NCI-H748 treated with DMSO at 0.1 percent for 48 hours (cell line): ENCODE measurements at places on chromosomes 6 and 20.

GRCh38 chr20:53079261-53079691 is 107.1 kb downstream of the TSHZ2 start:
- no peak for DNase-seq

DNA sequence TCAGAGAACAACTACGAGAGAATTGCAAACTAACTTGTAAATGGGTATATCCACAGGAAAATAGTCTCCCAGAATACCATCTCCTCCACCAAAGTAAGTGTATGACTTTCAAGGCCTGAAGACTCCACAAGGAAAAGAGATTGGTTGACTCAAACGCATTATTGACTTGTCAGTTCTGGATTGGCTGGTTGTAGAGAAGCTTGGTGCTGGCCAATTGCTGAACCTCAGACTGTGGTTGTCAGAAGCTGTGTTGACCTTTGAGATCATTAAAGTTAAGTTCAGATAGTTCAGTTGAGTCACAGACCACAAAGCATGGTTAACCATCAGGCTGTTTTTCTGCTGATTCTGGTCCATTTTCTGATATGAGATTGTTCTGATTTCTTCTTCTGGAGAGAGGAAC is 388.3 kb downstream of the BMP2 start:
- no peak for DNase-seq

DNA sequence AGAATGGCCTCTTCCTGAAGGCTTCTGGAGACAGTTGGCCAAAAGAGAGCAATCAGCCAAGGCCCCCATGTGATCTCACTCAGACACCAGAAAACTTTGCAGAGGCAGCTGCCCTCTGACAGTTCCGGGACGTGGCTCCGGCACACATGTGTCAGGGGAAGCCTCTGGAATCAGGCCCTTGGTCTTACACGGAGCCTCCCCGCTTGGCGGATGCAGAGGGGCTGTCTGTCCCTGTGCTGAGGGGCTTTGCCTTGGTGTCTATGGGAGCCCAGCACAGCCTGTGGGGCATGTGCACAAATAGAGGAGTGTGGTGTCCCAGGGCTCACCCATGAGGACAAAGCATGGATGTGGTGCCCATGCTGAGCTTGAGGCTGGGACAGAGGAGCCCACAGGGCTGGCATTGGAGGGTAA is 13.8 kb downstream of the SIGLEC1 start:
- DNase-seq = no peak

DNA sequence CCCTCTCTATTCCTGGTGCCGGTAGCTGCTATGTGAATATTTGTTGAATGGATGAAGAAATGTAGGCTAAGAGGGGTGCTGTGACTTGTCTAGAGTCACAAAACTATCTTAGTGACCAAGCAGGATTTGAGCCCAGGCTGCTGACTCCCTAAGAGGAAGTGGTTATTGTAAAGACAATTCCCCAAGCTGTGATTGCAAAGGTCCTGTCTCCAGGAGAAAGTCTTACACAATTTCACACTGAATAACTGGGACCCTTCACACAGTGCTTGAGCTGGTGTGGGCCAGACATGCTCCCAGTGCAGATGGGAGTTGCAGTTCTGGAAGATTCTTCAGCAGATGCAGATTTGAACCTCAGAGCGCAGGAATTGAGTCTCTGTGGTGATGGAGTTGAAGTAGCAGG is 38.1 kb downstream of the IYD start:
- DNase-seq = no peak

- DNase-seq = no peak
Measured at GRCh38 chr6:139249395-139249794, 42.4 kb downstream of the TXLNB start.

GRCh38 chr6:149405823-149406765 is 6.0 kb downstream of the SUMO4 start:
- DNase-seq = no peak

DNA sequence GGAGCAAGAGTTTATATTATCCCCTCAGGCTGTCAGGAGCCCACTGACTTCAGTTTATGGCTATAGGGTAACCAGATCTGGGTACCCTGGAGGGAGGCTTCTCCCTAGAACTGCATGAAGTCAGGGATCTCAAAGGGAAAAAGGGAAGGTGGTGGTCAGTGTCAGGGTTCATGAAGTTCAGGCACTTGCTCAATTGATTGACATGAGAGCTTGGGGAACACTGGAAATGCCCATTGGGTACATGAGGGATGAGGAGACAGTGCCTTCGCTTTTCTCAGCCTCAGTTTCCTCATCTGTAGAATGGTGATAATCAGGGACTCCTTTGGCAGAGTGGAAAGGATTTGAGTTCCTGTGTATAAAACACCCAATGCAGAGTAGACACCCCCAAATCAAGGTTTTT is 22.6 kb downstream of the SIRPA start:
- DNase-seq = no peak

DNA sequence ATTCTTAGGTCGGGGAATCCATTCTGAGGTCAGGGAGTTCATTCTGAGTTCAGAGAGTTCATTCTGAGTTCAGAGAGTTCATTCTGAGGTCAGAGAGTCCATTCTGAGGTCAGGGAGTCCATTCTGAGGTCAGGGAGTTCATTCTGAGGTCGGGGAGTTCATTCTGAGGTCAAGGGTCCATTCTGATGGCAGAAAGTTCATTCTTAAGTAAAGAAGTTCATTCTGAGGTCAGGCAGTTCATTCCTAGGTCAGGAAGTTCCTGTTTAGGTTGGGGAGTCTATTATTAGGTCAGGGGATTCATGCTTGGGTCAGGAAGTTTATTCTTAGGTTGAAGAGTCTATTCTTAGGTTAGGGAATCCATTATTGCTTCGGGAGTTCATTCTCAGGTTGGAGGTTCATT is 16.5 kb upstream of the NXT1 start:
- no peak for DNase-seq

DNA sequence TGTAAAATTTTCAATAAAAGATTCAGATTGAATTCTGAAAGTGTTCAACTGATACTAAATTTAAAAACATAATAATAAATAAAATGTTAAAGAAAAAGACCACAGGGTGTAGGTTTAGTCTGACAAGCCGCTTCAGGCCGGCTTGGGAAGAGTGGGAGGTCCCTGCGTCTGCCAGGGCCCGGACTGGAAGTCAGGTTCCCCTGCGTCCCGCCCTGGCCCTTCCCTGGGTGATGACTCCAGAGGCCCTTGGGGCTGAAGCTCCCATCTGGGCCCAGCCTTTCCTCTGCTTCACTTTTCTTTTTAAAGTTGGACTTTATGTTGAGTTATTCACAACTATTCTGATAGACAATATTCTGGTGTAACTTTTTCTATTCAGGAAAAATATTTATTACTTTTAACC is 93.3 kb downstream of the SMOC2 start:
- DNase-seq = no peak

- DNase-seq = no peak
Measured at GRCh38 chr6:46338131-46338530, 153.1 kb downstream of the RCAN2 start.

DNA sequence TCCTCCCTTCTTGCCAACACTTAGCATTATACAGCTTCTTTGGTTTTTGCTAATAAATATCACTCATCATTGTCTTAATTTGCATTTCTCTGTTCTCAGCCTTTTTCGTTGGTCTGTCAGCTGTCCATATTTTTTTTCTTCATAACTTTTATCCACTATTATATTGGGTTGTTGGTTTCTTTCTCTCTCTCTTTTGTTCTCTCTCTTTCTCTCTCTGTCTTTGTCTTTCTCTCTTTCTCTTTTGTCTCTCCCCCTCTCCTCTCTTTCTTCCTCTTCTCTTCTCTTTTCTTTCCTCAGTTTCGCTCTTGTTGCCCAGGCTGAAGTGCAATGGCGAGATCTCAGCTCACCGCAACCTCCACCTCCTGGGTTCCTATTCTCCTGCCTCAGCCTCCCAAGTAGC is 36.5 kb downstream of the JARID2 start:
- no peak for DNase-seq

DNA sequence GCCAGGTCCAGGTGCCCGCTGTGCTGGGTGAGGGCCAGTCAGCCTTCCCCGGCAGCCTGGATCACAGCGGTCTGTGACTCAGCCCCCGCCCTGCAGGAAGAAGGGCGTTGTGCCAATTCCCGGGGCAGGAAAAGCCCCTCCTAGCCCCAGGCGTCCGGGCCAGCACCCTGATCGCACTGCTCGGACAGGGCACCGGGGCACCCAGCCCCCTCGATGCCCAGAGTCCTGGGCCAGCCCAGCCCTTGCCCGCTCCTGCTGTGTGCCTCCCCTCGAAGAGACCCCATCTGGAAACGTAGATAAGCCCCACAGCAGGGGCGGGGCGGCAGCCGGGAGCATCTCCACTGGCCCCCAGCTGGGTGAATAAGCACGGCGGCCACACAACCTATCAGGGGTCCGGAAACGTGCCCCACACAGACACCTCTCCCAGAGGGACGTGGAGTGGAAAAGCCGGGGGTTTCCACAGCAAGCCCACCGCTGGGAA is 9.9 kb downstream of the LAMA5 start:
- DNase-seq = no peak

DNA sequence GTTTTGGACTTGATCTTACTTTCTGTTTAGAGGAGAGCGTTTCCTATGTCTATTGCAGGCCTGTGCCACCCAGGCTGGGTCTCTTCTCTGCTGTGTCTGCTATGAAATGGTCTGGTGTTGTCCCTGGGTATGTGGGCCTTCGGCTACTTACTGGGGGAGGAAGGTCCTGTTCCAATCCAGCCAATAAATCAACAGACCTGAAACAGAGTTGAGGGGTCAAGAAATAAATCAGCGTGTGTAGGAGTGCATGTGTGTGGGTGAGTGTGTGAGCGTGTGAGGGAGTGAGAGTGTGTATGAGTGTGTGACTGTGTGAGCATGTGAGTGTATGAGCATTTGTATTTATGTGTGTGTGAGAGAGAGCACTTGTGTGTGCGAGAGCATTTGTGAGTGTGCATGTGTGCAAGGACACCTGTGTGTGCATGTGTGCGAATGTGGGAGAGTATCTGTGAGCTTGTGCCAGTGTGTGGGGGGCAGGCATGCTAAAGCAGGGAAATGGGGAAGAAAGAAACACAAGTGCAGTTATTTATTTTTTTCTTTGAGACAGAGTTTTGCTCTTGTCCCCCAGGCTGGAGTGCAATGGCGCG is 86.3 kb upstream of the PMEPA1 start:
- DNase-seq = no peak

DNA sequence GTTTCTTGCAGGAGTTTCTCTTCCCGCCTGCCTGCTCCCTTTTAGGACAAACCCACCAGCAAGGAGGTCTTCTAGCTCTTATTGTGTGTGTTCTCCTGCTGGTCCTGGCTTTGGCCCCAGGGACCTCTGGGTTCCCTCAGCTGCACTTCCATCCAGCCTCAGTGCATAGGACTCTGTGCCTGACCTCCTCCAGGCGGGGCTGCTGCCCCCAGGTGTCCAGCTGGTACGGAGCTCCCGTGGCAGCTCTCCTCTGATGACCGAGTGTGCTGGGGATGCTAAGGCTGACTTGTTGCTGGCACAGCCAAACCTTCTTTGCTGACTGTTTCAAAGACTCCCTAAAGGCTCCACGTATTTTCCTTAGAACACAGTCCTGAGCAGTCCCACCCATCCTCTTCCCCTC is 167.6 kb upstream of the PROKR2 start:
- no peak for DNase-seq

DNA sequence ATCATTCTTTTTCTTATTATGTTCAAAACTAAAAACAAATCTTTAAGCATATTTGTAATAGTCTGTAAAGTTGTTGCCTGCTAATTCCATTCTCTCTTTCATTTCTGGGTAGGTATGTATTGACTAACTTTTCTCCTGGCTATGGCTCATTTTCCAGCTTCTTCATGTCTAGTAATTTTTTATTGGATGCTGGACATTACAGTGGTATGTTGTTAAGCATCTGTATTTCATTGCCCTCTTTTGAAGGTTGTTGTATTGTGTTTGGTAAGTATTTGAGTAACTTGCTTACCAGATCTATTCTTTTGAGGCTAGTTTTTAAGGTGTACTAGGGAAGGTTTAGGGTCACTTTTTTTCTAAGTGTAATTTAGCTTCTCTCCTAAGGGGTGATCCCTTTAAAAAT is 230.9 kb downstream of the TTLL2 start:
- no peak for DNase-seq

DNA sequence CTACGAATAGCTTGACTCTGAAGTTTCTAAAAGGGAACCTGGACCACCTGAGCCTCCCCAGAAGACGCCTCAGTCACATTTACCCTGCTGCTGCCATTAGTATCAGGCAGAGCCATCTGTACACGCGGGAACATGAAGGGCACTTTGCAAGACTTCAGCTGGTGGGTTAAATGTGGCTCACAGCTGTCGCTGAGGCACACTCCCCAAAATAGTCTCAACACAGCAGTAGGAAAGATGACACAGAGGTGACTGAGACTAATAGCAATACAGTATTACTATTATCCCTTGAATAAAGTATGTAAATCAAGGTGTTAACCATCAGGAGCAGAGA is 29.0 kb downstream of the PSMB1 start:
- no peak for DNase-seq

GRCh38 chr6:168439794-168440450 is 1.1 kb upstream of the SMOC2 start:
- DNase-seq = no peak

GRCh38 chr6:150895928-150896632 is 30.6 kb downstream of the MTHFD1L start:
- DNase-seq = no peak

DNA sequence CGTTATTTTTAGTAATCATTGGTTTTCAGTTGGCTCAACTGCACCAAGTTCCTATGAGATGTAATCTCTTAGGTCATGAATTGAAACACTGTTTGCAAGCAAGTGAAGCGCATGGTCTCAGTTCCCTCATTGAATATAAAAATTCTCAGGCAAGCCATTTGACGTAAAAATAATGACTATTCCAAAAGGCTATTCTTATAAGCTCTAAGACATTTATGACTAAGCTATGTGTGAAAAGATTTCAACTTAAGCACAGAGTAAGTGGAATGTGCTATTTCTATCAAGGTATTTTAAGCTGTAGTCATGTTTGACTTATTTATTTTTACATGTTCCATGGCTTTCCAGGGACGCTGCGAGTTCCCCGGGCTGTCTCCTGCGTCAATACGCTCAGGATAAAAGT is 248.5 kb downstream of the THBS2 start:
- no peak for DNase-seq

GRCh38 chr20:51579137-51579536 is 36.6 kb upstream of the NFATC2 start:
- no peak for DNase-seq

GRCh38 chr20:32282461-32282860 is 5.0 kb downstream of the KIF3B start:
- no peak for DNase-seq

GRCh38 chr6:162258647-162259046 is 468.9 kb downstream of the PRKN start:
- DNase-seq = no peak

GRCh38 chr6:36285797-36286196 is 15.9 kb downstream of the PNPLA1 start:
- DNase-seq = no peak

GRCh38 chr6:101543796-101544195 is 150.3 kb downstream of the GRIK2 start:
- DNase-seq = peak; percentile 73
